ENCODE measurements at places on chromosomes 12 and 14.

DNA sequence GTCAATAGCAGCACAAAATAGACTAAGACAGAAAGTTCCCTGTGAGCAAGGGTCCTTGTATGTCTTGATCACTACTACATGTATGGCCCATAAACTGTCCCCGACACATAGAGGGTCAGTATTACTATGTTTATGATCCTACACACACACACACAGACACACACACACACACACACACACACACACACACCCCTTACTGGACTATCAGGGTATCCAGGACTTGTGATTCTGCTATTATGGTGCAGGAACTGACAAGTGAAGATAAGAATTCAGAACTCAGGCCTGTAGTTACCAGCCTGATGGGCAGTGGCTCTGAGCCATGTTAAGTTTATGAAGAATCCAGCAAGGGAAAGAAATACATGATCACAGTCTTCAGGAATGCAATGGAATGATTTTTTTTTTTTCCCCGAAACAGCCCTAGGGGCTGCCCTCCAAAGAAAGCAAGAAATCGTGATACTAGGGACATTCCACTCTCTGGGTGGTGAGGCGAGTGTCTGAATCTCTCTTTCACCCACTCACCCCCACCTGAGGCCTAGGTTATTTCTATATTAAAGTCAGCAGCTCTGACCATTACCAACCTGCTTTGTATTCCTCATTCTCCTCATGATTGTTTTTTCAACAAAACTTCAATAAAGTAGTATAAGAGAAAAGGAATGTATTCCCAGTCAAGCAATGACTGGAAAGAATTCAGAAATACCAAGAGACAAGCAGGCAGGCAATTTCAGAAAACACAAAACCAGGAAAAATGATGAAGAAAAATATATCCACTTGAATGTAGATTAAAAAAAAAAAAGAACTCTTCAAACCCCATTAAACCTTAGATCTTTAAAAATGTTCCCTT lies 105.8 kb downstream of the AVPR1A start:
- peak; percentile 72 for DNase-seq

GRCh38 chr12:69966409-69966808 lies 141.4 kb downstream of the MYRFL start:
- DNase-seq, result peak; percentile 16

DNA sequence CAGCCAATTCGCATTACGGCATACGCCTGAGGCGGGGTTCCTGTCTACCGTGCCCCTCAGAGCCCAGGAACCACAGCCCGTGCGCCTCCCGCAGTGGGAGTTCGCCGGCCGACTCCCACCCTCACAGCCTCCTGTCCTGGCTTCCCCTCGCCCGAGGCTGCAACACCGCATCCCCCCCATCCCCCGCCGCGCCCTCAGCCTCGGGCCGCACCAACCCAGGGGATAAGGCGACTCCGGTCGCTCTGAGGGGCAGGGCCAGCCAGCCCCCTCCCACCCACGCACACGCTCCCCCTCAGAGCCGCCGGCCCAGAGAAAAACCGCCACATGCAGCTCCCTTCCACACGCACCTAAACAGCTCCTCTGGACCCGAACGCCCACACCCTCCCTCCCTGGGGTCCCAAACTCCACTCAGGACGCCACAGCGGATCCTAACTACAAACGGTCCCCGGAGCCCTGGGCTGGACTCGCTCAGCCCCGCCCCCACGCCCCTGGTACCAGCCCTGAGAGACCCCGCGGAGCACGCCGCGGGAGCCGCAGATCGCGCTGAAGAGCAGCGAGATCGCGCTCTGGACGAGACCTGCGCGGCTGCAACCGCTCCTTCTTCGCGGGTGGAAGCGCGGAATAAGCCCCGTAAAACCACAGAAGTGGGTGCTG lies at the start of gene C14orf39:
C14orf39 (minus strand) TSS at position 466 of the 654 bp plus-strand sequence. CDS start 985 bp downstream, outside the sequence.
- peak; percentile 34 for DNase-seq

DNA sequence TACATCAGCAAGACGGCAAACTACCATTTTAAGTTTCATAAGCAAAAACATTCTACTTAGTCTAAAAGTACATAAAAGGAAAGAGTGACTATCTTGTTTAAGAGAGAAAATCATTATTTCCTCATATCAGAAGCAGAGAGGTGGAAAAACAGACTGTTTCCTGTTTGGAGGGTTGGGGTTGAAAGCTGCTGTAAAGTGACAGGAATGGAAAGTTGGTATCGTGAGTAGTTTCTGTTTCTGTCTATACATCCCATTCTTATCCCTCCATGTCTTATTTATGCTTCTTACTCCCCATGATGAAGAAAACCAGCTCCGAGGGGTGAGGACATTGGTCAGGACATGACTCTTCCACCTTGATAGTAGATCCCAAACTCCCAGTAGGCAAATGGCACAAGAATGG lies 216.5 kb downstream of the EGLN3 start:
- no peak for DNase-seq

DNA sequence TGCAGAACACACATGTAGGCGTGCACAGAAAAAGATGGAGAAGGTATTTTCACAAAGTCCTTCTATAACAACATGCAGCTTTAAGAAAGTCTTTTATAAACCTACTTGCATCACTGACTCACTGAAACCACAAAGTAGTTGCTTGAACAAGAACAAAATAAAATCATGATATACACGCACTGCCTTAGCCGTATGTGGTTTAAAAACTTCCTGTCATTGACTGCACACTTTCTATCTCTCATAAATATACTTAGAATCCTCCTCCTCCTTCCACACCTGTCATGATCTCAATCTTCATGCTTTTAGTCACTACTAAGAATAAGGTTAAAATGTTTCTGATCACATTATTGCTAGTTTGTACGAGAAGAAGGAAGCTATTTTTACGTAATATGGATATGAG lies 31.8 kb upstream of the RAD51AP1 start:
- DNase-seq, result peak; percentile 82

DNA sequence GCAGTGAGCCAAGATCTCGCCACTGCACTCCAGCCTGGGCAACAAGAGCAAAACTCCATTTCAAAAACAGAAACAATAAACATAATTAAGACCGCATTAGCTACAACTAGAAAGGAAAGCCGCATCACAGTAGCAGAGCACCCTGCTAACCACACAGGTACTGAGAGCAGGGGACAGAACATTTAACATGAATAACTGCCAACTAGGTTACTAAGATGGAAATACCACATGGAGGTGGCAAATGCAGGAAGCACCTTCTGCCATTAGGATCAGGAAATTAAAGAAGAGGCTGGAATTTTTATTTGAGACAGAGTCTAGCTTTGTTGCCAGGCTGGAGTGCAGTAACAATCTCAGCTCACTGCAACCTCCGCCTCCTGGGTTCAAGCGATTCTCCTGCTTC lies 41.9 kb downstream of the CDC42BPB start:
- no peak for DNase-seq

- DNase-seq, result peak; percentile 61
These were observed 499 bp downstream of the DGLUCY start for GRCh38 chr14:91114079-91115065.

DNA sequence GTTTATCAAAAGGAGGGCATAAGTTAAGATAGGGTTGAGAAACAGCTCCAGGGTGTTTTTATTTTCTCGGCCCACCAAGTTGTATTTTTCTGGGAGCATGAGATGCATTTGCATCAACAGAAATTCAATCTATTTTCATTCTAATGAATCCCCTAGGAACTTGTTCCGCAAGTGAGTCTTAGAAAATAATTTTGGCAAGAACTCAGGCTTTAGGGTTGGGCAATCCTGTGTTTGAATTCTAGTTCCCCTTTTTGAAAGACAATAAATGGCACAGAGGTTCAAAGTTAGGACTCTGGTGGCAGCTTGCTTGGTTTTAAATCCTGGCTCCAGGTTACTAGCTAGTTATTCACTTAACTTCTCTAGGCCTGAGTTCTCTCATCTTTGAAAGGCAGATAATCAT lies 23.7 kb downstream of the SLC5A8 start:
- no peak for DNase-seq

GRCh38 chr12:42172441-42173210 lies 28.0 kb upstream of the GXYLT1 start:
- no peak for DNase-seq

DNA sequence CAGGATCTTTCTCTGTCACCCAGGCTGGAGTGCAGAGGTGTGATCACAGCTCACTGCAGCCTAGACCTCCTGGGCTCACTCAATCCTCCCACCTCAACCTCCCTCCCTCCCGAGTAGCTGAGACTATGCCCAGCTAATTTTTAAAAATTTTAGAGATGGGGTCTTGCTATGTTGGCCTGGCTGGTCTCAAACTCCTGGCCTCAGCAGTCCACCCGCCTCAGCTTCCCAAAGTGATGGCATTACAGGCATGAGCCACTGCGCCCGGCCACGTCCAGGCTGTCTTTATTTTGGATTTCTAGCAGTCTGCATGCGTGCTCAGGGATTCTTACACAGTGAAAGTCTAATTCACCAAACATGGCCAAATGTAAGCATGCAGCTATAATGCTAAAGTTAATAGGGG lies 17.8 kb downstream of the SLC8B1 start:
- no peak for DNase-seq

DNA sequence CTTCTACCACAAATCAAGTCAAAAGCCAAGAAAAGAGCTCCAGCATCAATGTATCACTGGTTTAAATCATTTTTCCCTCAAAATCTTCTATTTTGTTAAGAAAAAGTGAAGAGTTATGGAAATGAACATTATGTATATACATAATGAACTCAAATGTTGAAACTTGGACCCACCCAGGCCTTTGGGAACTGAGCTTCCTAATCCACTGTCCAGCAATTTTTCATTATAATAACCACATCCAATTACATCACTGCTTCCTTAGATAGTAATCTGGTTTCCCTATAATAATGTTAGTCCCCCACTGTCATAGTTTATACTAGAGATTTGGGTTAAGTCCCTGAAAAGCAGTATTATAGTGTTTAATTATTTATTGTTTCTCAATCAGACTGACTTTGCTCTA lies 170.9 kb downstream of the PIK3C2G start:
- no peak for DNase-seq

DNA sequence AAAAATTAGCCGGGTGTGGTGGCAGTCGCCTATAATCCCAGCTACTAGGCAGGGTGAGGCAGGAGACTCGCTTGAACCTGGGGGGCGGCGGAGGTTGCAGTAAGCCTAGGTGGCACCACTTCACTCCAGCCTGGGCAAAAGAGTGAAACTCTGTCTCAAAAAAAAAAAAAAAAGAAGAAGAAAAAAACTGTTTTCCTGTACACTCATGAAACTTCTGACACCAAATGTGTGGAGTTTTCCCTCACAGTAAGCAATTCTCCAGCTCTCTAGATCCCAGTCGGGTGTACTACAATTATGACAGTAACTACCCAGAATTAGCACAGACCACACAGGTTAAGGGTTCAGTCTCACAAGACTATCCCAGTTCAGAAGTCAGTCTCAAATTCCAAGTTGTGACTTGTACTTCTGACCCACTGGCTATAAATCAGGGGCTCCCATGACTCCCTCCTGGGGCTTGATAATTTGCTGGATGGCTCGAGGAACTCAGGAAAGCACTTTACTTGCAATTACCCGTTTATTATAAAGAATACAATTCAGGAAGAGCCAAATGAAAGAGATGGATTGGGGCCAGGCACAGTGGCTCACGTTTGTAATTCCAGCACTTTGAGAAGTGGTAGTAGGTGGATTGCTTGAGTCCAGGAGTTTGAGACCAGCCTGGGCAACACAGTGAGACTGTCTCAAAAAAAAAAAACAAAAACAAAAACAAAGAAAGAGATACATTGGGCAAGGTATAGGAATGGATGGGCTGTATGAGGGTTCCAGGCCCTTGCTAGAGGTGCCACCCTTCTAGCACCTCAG lies 12.4 kb upstream of the ARF6 start:
- DNase-seq, result peak; percentile 18

- no peak for DNase-seq
These were observed 35.7 kb downstream of the IQSEC3 start for GRCh38 chr12:101969-102878.

DNA sequence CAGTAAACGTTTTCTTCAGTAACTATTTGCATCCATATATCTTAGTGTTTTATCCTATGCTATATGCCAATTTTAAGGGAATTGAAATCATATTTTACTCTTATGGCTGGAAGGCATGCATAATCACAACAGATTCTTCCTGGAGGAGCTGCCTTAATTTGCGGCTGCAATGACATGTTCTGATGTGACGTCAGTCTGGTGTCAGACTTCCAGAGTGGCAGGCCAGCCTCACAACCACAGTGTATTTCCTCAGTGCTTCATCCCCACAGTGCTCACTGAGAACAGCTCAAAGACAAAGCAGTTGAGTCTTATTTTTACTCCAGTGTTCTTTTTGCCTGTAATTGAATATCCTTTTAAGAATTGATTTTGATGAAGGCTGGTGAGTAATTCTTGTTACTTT lies 107.1 kb downstream of the PLEKHA5 start:
- peak; percentile 71 for DNase-seq

- DNase-seq, result no peak
These were observed 151.3 kb downstream of the BTG1 start for GRCh38 chr12:91994208-91994797.

GRCh38 chr12:117140397-117141096 lies 41.3 kb upstream of the TESC start:
- DNase-seq, result no peak

- no peak for DNase-seq
These were observed 12.7 kb downstream of the BMAL2 start for GRCh38 chr12:27345376-27345775.

GRCh38 chr14:60087668-60088067 lies 4.1 kb upstream of the PCNX4 start:
- no peak for DNase-seq

DNA sequence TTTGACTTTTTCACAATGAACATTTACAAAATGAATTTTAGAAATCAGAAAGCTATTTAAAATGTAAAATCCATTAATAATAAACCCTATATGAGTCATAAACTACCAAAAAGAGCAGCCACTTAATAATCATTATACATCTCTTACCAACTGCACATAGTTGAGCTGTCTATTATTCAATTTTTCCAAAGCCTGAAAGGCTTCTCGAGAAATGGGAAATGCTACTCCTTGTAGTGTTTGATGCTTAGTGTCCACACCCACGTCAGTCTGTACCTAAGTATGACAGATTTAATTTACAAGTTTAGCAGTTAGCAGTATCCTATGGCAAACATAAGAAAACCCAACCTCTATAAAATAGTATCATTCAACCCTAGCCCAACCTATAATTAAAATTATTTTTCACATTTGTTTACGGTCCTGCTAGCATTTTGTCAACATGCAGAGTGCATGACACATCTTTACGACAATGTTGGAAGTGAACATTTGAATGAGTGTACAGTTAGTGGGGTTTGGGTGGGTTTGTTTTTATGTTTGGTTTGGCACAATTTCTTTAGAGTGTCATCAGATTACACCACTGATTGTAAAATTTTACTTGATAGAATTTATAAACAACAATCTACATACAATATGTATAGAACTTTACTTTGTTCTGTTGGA lies 8.4 kb downstream of the TWF1 start:
- DNase-seq, result no peak

DNA sequence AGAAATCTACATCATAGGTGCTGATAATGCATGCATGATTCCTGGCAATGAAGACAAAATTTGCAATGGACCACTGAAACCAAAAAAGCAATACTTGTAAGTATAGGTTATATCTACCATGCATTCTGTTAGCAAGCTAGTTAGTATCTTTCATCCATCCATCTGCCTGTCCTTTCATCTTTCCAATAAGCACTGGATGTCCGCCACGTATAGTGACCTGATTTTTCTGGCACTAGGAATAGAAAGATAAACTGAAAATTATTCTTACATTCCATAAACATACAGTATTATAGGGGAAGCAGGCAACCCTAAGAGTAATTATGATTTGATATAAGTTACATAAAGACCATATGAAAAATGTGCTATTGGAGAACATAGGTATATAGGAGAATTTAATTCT lies 87.2 kb upstream of the MYF6 start:
- DNase-seq, result no peak

All from iris pigment epithelial cell (primary cell).